ENCODE measurements at places on chromosomes 12 and 14.

DNA sequence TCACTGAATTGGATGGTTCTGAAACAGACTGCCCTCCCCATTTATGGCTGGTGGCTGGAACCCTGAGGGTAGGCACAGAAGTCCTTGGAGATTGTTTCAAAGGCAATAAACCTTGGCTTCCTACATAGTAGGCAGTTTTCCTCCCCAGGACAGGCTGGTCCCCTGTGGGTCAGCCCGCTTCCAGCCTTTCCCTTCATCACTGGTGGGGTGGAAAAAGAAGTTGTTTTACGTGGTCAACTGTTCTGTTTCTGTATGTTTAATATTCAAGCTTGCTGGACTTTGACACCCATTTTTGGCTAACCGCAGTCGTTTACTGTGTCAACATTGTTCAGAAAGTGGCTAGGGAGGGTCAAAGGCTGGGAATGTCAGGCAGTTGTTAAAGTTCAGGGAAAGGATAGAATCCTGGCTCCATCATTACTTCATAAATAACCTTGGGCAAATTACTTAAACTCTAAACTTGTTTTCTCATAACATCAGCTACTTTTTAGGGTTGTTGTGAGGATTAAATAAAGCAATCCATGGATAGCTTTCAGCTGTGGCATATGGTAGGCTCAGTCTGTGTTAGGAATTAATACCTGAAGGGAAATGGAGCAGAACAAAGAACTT, 2.4 kb downstream of the KLHDC2 start:
- DNase-seq: no peak

DNA sequence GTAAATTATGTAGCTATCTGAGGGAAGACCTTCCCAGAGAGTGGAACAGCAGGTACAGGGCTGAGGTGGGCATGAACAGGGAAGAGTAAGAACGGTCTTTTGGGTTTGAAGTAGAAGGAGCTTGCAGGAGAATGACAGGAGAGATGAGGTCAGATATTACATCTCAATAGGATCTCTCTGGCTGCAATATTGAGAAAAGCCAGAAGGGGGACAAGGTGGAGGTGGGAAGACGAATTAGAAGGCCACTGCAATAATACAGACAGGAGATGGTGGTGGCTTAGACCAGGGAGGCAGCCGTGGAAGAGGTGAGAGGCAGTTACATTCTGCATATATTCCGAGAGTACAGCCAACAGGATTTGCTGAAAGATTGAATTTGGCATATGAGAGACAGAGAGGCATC, 310.2 kb downstream of the APAF1 start:
- DNase-seq: no peak

- no peak for DNase-seq
These were observed 195.4 kb upstream of the ARHGAP5 start for GRCh38 chr14:31881531-31882310.

- no peak for DNase-seq
These were observed 28.8 kb downstream of the MAP3K9 start for GRCh38 chr14:70780396-70781075.

DNA sequence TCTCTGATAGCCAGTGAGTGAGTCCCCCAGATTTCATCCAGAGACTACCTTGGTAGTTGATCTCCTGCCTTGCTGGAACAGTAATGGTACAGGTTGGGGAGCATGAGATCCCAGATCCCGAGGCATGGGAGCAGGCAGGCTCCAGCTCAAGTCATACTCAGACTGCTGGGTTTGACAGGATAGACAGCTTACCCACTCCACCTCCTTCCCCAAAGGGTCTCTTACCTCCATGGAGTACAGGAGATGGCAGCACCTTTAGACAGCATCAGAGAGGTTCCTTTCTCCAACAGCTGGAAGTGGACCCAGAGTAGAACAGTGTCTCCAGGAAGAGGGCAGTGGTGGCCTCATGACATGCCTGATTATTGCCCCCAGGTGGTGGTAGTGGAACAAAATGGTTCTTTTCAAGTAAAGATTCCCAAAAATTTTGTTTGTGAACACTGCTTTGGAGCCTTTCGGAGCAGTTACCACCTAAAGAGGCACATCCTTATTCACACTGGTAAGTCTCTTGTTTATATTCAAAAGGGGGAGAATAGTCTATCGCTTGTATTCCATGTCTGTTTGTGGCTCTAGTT, 4.9 kb upstream of the CSAD start:
- DNase-seq: no peak

GRCh38 chr14:33432407-33433023, 493.8 kb downstream of the NPAS3 start:
- DNase-seq: no peak

DNA sequence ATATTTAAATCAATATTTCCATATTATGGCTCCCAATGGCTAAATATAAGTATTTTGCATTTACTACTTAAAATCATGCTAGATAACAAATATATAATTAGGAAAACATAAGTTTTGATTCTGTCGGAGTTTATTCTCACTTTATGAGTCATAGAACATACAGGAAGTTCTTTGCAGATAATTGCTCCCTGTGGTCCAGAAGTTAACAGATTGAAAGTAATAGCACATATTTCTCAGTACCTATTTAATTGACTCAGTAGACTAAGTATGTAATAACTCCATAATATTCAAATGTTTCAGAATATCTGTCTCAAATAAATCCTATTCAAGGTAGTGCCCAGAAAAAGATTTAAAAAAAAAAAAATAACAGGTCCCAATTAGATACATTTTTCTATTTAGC, 806.0 kb upstream of the ATXN7L3B start:
- no peak for DNase-seq
